ENCODE measurements at places on chromosomes 16 and 17. TPM values are rescaled to one million over a fixed set of nuclear protein-coding genes. Genes with fewer than 3 reads are reported as not detected.

GRCh38 chr16:82651921-82652601 lies 25.3 kb downstream of the CDH13 start:
- DNase-seq = no peak

The TMEM92 gene
- 14.2 TPM for total RNA-seq

GRCh38 chr16:8236816-8237215 lies 353.5 kb downstream of the TMEM114 start:
- DNase-seq = no peak

The KCNG4 gene
- not detected for total RNA-seq
